ENCODE measurements at places on chromosomes 5 and 9. TPM values are rescaled to one million over a fixed set of nuclear protein-coding genes. Genes with fewer than 3 reads are reported as not detected.
A peak's percentile ranks its signal among the peaks of the same experiment; 100 is the strongest.

Gene GGTA1
- total RNA-seq: not detected

Gene GALT
- 42.0 TPM for total RNA-seq

Gene AGXT2
- not detected for total RNA-seq

Gene FOXD4L5
- not detected for total RNA-seq

GRCh38 chr9:71383308-71383940 is 262.0 kb upstream of the TRPM3 start:
- DNase-seq: no peak

- DNase-seq: no peak
Observed at GRCh38 chr9:16193066-16193465, 640.2 kb downstream of the CCDC171 start.

GRCh38 chr9:96618209-96619123 is 1.2 kb downstream of the CDC14B start:
- DNase-seq: peak; percentile 47

GRCh38 chr9:83992407-83992806 is 11.8 kb downstream of the RMI1 start:
- no peak for DNase-seq

GRCh38 chr5:1538276-1538675 is 14.5 kb upstream of the LPCAT1 start:
- no peak for DNase-seq

DNA sequence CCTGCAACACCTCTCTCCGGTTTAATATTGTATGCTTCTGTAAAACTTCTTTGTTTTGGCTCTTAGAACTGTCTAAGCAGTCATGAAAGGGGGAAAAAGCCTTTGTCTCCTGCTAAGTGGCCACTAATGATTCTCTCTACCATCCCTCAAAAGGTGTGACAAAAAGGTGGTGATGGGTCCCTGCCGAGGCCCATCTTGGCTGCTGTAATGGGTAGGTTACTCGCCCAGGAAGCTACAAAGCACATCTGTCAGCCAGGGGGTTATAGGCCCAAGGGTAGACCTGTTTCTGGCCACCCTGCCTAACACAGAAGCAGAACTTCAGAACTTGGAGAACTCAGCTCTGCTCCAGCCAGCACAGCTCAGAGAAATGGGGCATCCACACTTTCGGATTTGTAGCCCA is 1.6 kb downstream of the FAM219A start:
- no peak for DNase-seq

DNA sequence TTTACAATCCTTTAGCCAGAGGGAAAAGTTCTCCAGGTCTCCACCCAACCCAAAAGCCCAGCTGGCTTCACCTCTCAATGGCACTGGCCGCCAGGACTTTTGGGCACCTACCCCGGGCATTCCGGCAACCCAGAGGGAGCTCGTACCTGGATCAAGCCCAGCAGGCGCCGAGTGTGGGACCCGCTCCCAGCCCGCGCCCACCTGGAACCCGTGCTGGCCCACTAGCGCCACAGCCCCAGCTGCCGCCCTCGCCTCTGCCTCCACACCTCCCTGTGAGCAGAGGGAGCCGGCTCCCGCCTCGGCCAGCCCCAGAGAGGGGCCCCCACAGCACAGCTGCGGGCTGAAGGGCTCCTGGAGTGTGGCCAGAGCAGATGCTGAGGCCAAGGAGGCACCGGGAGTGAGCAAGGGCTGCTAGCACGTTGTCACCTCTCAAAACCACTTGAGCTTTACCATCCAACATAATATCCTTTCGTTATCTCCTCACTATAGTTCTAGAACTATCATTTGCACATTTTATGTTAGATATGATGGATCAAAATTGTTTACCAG is 69.7 kb downstream of the GCNT1 start:
- no peak for DNase-seq

- DNase-seq: peak; percentile 8
Observed at GRCh38 chr5:91182763-91183162, 200.4 kb downstream of the ARRDC3 start.

DNA sequence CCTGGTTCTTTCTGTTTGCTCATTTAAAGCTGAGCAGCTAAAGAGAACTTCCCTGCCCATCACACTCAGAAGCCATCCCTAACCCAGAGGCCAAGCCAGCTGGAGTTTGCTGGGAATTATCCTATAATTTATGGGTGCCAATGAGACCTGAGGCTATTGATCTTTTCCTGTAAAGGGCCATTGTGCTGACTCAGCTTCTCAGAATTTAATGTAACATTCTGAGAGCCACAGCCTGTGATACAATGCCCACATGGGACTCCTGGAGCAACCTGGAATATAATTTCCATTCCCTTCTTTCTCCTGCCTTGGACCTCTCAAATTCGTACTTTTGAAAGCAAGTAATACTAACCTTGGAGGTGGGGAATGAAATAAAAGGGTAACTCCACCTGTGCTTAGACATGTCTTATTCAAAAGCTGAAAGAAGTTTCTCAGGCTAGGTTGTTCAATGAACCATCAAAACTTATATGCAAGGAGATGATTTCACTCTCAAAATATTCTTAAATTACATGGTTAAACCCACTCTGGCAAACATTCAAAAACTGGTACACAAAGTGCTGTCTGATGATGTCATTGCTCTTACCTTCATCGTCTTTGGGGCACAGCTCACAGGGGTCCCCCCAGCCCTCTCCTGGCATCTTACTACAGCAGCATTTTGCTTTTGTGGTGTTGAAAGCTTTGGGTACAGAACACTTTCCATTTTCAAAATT is 206.7 kb downstream of the SLC12A2 start:
- no peak for DNase-seq

DNA sequence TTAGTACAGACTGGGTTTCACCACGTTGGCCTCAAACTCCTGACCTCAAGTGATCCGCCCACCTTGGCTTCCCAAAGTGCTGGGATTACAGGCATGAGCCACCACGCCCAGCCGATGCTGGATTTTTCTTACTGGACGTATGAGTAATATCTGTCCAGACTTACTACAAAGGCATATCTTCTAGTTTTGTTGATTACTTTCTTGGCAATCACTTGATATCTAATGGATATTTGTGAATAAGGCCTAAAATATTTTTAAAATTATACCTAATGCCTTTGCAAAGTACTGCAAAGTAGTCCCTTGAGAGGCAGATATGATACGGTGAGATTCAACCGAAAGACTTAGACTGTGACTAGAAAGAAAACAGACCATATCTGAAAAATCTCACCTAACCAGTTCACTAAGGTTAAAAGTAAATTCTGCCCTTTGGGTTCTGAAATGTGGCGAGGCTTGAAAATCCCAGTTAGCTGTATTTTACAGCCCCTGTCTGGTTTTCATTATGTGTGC is 152.1 kb downstream of the GNAQ start:
- no peak for DNase-seq

- DNase-seq: no peak
Observed at GRCh38 chr5:35887321-35888100, 30.8 kb downstream of the IL7R start.

DNA sequence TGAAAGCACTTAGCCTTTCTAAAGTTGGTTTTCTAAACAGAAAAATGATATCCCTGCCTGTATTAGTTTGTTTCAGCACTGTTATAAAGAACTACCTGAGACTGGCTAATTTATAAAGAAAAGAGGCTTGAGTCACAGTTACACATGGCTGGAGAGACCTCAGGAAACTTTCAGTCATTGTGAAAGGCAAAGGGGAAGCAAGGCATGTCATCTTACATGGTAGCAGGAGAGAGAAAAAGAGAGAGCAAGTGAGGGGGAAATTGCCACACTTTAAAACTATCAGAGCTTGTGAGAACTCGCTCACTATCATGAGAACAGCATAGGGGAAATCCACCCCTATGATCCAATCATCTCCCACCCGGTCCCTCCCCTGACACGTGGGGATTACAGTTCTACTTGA is 64.9 kb downstream of the FAM170A start:
- no peak for DNase-seq

DNA sequence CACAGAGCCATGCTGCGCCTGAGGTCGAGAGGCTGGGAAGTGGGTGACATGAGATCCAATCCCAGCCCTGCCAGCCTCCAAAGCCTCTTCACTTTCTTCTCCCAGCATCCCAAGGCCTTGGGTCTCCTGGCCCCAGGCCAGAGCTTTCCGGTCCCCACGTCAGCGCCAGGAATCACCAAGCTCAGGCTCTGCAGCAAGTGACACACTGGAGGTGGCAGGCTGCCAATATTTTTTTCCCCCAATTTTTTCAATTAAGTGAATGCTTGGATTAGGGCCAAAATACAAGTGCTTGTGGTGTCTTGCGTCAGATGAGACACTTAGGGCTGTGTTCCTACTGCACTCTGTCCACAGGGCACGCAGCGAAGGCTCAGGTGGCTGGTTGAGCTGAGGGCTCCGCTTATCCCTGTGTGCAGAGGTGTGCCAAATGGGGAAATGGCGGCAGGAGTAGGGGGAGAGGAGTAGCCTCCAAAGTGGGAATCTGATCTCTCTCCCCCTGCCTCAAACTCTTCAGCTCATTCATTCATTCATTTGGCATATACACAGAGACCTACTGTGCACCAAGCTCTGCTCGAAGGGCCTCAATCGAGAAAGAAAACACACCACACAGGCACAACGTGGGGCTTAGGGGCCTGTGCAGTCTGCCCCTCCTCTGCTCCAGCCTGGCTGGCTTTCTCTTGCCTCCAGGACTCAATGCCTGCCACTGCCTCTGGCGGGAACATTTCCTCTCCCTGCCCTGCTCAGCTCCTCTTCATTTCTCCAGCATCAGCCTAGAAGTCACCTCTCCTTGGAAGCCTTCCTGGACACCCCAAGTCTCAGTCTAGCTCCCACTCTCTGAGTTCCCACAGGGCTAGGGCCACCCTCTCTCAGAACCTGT is 16.6 kb downstream of the SH3PXD2B start:
- no peak for DNase-seq

- DNase-seq: peak; percentile 8
Observed at GRCh38 chr5:62731022-62731421, 152.4 kb downstream of the LRRC70 start.

DNA sequence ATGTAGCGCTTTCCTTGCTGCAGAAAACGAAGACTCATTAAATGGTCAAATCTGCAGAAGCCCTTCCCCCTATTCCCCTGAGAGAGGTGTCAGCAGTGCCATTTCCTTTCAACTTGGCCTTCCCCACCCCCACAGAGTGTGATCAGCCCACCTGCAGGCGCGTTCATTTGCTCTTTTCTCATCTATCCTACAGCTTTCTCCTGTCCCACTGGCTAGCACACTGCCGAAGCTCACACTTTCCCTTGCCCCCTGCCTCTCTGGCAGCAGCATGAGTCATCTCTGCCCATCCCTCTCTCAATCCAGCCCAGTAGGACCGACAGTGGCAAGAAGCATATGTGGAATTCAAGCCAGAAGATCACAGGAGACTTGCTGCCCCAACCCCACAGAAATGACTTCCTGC is 213.8 kb downstream of the FAM114A2 start:
- DNase-seq: no peak

DNA sequence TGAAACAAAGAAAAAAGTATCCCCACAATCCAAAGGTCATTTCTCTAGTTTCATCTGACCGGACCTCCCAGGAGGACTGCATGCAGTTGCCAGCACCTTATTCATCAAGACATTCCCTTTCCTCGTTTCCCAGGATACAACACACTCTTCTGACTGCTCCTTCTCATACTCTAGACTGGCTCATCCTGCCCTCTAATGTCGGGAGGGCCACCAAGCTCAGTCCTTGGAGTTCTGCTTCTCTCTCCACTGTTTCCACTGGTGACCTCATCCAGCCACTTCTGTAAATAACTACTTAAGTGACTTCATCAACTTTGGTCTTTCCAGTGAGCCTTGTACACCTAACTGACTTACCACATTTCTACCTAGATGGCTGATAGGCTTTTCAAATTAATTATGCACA is 179.1 kb downstream of the EPB41L4A start:
- DNase-seq: no peak

- no peak for DNase-seq
Observed at GRCh38 chr9:89256642-89257041, 54.4 kb upstream of the CKS2 start.

Data from activated naive CD4-positive, alpha-beta T cell treated with anti-CD3 and anti-CD28 coated beads for 36 hours (primary cell).